ENCODE measurements at places on chromosomes 1 and 21. TPM values are rescaled to one million over a fixed set of nuclear protein-coding genes. Genes with fewer than 3 reads are reported as not detected.

GCLM gene
- 49.5 TPM for total RNA-seq

OR2T11 gene
- total RNA-seq, result not detected

SLC22A15 gene
- 43.6 TPM for total RNA-seq

CDK18 gene
- total RNA-seq, result 23.2 TPM

UQCRHL gene
- total RNA-seq, result 1.3 TPM

KCNA10 gene
- total RNA-seq, result not detected

DNA sequence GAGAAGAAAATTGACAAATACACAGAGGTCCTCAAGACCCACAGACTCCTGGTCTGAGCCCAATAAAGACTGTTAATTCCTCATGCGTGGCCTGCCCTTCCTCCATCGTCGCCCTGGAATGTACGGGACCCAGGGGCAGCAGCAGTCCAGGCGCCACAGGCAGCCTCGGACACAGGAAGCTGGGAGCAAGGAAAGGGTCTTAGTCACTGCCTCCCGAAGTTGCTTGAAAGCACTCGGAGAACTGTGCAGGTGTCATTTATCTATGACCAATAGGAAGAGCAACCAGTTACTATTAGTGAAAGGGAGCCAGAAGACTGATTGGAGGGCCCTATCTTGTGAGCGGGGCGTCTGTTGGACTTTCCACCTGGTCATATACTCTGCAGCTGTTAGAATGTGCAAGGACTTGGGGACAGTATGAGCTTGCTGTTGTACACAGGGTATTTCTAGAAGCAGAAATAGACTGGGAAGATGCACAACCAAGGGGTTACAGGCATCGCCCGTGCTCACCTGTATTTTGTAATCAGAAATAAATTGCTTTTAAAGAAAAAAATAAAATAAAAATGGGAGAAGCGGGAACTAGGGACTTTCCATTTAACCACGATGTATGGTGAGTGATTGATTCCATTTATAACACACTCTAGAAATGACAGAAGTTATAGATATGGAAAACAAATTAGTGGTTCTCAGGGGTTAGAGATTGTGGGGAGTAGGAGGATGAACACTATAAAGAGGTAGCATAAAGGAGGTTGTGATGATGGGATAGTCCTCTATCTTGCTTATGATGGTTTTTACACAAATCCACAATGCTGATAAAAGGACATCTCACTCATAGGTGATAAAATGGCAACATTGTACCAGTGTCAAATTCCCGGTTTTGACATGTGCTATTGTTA is 244.7 kb downstream of the MRPL39 start:
- DNase-seq, result no peak

GRCh38 chr1:205480349-205480985 is 24.0 kb upstream of the CDK18 start:
- DNase-seq, result no peak

DNA sequence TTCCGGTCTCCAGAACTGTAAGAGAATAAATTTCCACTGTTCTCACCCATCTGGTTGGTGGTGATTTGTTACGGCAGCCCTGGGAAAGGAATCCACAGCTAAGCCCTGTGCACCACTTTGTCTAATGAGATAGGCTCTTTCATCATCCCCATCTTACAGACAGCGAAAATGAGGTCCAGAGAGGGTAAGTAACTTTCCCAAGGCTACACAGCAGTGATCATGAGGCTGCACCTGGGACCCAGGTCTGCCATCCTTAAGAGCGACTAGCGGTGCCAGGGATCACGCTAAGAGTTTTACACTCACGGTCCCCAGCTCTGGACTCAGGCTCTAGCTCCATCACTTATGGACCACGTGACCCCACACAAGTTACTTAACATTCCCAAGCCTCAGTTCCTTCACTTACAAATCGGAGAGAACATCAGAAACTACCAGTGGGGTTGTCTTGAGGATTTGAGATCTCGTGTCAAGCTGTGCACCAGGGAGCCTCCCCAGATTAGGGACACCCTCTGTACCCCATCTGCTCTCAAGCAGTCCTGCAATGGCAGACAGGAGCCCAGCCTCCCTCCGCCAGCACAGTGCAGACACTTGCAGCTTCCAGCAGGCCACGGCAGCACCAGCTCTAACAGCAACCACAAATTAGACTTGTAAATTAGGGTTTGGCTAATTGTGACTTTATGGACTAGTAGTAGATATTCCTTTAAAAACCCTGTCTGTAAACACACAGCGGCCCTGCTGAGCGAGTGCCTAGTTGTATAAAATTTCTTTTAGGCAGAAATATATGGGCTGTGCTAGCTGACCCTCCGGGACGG is 87.3 kb downstream of the DISP3 start:
- no peak for DNase-seq

DNA sequence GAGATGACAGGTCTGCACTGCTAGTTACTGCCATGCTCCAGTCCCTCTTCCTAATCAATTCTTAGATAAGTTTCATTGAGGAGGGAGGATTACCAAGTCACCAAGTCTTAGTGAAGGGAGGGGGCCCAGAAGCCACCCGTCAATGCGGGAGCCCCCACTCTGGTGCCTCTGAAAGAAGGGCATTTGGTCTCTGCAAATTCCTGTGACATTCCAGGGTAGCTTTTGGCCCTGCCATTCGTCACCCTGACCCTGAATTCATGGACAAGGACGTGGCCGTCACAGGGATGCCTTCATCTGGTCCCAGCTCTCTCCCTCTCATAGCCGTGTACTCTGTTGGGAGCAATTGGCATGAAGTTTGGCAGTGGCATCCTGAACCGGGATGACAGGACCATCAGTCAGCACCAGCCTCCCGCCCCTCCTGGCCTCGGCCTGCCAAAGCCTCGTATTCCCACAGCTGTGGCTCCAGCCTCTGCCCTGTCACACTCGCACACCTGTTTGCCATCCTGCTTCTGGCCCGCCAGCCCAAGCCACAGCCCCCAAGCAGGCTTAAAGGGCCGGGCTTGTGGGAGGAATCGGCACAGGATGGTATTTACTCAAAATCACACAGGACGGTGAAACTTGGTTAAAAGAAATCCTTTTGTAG is 150.7 kb downstream of the CLIC6 start:
- DNase-seq, result no peak

Data from mammary epithelial cell (primary cell).